ENCODE measurements at places on chromosomes 5 and 9.

- peak; percentile 81 for DNase-seq
Measured at GRCh38 chr9:112065806-112066606, 109.1 kb downstream of the SUSD1 start.

DNA sequence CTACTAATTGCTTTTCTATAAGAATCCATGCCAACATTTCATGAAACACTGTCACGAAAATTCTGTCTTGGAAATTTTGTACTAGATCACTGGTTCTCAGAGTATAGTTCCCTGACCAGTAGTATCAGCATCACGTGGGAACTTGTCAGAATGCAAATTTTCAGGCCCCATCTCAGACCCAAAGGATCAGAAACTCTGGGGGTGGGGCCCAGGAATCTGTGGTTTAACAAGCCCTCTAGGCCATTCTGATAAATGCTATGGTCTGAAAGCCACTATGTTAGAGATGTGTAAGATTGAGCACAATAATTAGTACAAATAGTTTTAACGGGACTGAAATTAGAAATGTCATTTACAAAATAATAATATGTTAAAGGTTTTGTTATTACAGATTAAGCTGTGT lies 615.7 kb upstream of the ARRDC3 start:
- DNase-seq = no peak

DNA sequence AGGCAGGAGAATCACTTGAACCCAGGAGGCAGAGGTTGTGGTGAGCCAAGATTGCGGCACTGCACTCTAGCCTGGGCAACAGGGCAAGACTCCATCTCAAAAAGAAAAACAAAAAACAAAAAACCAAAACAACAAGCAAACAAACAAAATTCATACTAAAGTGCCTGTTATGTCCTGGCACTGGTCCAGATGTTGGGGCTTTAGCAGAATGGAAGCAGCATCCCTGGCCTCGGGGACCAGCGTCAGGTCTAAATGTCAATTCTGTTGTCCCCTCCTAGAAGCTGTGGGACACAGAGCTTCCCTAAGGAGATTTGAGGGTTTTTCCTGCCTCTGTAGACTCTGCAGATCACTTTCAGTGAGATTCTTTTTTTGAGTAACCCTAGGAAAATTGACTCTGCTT lies 26.2 kb downstream of the PPARGC1B start:
- DNase-seq = no peak

- peak; percentile 89 for DNase-seq
Measured at GRCh38 chr5:10192309-10192708, 57.4 kb downstream of the ATPSCKMT start.

DNA sequence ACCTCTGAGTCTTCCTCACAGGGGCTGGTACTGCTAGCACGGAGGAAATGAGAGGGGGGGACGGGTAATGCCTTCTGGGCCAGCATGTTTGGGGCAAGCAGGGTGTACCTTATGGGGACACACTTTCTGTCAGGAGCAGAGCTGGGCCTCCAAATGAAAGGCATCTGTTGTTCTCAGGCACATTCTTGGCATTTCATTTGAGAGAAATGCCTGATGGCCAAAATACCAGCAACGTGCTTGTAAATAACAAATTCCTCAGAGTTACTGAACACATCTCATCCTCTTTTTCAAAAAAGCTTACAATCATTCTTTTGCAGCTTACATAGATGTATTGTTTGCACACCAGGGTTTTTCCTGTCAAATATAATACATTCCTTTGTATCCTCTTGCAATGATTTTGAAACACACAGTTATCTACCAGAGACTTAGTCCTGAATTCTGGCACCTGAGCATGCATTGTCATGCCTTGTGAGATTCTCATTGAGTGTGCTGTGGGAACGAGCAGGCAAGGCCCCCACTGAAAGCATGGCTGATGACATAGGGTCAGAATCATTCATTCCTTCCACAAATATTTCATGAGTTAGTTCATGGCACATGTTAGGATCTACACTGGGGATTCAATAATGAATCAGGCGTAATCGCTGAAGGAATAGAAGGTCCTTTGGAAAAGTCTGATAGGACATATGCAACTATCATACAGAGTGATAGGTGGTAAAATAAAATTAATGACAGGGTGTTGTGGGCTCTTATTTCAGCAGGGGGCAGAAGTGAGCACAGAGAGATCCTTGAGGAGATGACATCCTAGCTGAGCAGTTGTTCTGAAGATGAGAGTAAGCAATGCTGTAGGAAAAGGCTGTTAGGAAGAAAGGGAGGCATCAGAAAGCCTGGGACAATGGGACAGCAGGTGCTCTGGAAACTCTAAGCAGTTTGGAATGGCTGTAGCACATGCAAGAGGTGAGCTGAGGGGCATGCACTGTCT lies 260.9 kb upstream of the TUT7 start:
- peak; percentile 61 for DNase-seq

DNA sequence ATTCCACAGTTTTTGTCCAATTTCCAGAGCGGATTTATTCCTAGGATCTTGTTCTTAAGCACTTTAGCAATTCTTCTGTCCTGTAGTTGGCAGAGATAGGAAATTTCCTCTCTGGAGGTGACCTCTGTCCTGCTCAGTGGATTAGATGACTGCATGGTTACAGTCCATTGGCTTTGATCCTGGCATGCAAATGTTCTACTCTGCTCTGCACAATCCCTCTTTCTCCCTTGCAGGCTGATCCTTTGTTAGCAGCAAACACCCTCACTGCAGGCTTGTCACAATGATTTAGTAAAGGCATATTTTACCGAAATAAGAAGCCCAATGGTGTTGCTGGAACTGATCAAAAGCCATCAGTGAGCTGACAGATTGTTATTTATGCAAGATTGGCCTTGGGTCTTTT lies 243.8 kb downstream of the COX7C start:
- no peak for DNase-seq

- peak; percentile 60 for DNase-seq
Measured at GRCh38 chr9:80707120-80707519, 982.2 kb downstream of the TLE1 start.

- DNase-seq = peak; percentile 65
Measured at GRCh38 chr9:16625811-16626210, 244.7 kb downstream of the BNC2 start.

- DNase-seq = peak; percentile 27
Measured at GRCh38 chr9:81562231-81563019, 126.9 kb downstream of the TLE1 start.

- no peak for DNase-seq
Measured at GRCh38 chr9:123218831-123219230, 49.6 kb downstream of the STRBP start.

- no peak for DNase-seq
Measured at GRCh38 chr5:59016925-59017324, 434.1 kb downstream of the RAB3C start.

GRCh38 chr5:92409134-92409533 lies 1026.0 kb upstream of the ARRDC3 start:
- no peak for DNase-seq

DNA sequence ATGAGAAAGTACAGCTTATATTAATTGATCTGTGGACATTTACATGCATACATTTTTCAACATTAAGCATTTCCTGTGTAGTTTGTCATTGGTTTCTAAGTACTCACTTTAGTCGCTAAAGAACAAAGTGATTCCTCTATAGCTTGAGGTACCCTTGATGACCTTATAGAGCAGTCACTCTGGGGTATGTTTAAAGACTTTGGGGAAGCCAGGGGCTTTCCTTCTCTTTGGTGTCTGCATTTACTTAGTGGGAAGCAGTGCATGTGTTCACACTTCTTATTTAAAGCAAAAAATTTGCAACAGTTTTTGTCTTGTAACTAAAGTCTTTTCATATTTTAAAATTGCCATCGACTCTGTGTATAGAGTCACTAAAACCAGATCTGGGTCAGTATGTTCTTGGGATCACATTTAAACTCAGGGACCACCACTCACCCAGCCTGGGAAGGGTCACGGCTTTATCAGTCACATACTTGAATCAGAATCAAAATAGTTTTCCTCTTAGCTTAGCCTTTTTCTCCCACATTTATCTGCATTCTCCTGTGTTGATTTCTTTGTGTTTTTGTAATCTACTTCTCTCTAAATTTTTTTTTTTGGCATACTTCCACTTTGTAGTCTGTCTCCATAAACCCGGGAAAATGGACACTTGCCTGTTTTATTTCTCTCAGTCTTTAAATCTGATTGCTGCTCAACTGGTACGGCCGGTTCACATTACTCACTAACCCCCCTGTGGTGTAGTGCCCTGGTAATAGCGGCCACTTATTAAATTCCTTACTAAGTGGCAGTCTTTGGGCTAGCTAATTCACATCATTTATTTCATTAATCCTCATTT lies 143.9 kb upstream of the FBN2 start:
- no peak for DNase-seq

DNA sequence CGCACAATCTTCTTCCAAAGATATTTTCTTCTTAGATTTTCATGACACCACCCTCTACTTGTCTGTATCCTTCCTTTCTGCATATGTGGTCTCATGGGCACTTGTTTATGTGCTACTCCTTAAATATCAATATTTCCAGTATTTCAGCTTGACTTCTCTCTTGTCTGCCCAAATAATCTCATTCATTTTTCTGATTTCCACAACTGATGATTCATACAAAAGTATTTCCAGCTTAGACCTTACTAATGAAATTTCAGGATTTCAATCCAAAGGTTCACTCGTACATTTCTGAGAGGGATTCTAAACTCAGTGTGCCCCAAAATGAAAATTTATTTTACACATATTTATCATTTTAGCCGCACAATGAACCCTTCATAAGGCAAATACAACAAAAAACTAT lies 928.9 kb upstream of the C9orf72 start:
- peak; percentile 27 for DNase-seq

- DNase-seq = no peak
Measured at GRCh38 chr9:75414371-75415160, 326.3 kb downstream of the OSTF1 start.

GRCh38 chr5:159735036-159735435 lies 181.2 kb upstream of the ADRA1B start:
- no peak for DNase-seq

- no peak for DNase-seq
Measured at GRCh38 chr5:9536717-9537116, 9.2 kb downstream of the SEMA5A start.
